ENCODE measurements at places on chromosomes 11 and 22. TPM values are rescaled to one million over a fixed set of nuclear protein-coding genes. Genes with fewer than 3 reads are reported as not detected.

DNA sequence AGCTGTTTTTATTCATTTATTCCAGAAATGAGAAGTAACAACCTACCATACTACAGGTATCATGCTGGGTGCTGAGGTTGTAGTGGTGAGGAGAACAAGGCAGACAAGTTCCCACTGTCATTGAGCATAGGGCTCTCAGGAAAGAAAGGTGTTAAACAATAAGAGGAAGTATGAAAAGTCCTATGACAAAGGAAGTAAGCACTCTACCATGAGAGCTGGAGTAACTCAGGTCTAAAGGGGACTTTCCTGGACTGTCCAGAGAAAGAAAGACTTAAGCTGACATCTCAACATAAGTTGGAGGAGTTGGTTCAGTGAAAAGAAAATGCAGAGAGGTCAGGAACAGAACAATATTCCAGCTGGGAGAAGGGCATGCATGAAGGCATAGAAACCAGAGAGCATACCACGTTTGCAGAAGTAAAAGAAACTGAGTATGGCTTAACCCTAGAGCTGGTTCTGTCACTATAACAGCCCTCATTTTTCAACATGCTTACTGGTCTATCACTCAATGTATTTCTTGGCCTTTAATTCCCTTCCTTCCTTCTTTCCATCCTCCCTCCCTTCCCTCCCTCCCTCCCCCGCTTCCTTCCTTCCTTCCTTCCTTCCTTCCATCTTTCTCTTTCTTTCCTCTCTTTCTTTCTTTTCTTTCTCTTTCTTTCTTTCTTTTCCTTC, 137.8 kb upstream of the BDNF start:
- DNase-seq: no peak
- H3K36me3 ChIP-seq: no peaks in the 10 kb centered on the region

DNA sequence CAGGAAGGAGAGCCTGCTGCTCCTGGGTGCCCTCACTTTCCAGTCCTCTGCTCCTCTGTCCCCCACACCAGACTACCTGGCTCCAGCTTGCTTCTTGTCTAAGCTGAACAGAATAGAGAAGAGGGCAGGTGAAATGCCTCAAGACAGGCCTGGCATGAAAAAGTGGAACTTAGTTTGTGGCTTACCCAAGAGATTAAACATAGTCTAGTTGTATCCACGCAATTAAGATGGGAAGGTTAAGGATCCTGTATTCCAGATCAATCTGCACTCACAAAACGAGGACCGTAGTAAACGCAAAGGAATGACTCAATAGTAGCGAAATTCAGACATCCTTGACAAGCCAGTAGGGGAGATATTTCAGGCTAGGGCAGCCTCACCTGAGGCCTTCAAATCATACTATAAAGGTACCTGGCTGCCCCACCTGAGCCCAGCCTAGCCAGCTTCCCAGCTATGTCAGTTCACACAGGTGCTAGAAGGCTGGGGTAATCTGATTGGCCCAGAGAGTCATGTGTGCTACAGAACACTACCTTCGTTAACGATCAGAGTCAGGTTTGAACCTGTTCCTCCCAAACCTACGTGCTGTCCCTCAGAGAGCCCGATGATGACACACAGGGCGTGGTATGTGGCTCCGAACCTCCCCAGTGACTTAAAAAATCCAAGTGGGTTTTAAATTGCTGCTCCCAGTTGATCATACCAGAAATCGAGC, 46.5 kb downstream of the AHNAK start:
- peak overlapping the region; percentile 51 for H3K27ac ChIP-seq
- no peaks in the 10 kb centered on the region for H3K27me3 ChIP-seq

- DNase-seq: no peak
- H3K36me3 ChIP-seq: no peaks in the 10 kb centered on the region
- no peaks in the 10 kb centered on the region for H3K4me1 ChIP-seq
These were observed 636 bp downstream of the PAMR1 start for GRCh38 chr11:35524780-35525179.

DNA sequence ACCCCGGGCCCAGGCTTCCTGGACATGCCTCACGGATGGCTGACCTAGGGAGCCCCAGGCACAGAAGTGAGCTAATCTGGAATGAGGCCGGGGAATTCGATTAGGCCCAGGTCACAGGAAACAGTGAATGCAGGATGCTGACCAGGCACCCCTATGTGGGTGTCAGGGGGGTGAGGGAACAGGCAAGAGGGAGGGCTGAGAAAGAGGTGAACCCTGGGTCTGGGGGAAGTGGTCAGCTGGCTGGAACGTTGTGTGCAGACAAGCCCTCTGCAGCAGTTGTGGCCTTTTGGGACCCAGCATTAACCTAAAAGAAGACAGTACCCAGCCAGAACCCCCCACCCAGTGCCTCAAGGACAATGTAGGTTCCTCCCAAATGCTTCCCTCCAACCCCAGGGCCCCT, 8.1 kb downstream of the SERHL2 start:
- peaks cover 7% of the 10 kb centered on the region for H3K36me3 ChIP-seq
- H3K27me3 ChIP-seq: no peaks in the 10 kb centered on the region
- no peak overlapping the region for H3K4me3 ChIP-seq
- DNase-seq: no peak
- H3K4me1 ChIP-seq: no peaks in the 10 kb centered on the region
- no peak overlapping the region for H3K27ac ChIP-seq

GRCh38 chr11:117171404-117172061, 7.0 kb upstream of the SIDT2 start:
- H3K36me3 ChIP-seq: peaks cover 14% of the 10 kb centered on the region
- H3K4me3 ChIP-seq: no peak overlapping the region
- H3K27me3 ChIP-seq: no peaks in the 10 kb centered on the region
- no peak for DNase-seq
- H3K27ac ChIP-seq: no peak overlapping the region

DNA sequence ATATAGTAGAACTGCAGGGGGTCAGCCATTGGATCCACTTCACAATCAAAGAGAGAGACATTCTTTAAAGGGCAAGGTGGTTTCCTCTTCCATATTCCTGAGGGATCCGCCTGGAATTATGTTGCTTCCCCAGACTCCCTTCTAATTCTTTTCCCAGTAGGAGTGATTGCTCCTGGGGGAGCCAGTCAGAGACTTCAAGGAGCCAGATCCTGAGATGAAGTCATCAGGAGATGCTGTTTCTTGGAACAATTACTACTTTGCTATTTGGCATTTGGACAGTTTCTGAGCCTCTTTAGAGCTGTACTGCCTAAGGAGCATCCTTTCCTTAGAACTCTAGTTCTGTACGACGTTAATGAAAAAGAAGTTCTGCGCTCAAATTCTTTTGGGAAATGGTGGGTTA, 1.9 kb upstream of the OR9Q2 start:
- no peaks in the 10 kb centered on the region for H3K4me1 ChIP-seq
- H3K4me3 ChIP-seq: no peak overlapping the region
- H3K27me3 ChIP-seq: no peaks in the 10 kb centered on the region
- no peak for DNase-seq

DNA sequence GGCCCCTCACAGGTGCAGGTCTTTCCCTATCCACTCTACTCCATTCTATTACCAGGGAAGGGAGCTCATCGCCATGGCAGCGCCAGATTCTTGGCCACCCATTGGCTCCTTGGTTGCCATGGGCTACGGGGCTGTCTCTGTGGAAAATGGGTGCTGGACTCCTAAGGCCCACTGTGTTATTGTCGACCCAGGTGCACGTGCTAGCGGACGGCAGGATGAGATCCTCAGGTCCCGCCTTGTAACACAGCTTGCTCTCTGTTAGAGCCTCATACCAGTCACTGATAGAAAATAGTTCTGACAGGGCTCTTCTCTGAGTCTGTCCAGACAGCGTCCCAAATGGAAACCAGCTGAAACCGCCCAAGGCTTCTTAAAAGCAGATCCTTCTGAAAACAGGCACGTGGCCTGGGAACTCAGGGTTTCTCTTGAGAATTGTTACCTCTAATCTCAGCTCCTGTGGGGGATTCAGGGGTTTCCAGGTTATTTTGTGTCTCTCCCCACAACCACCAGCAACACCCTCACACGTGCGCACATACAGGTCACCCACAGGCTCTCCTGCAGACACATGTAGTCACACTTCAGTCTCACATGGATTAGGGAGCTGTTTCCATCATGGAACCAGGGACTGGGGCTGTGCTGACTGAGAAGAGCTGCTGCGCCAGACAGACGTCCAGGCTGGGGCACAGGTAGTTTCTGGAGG, 1.5 kb downstream of the TUB start:
- H3K4me3 ChIP-seq: no peak overlapping the region
- no peak overlapping the region for H3K27ac ChIP-seq
- no peaks in the 10 kb centered on the region for H3K27me3 ChIP-seq
- no peaks in the 10 kb centered on the region for H3K36me3 ChIP-seq
- H3K4me1 ChIP-seq: peaks cover 12% of the 10 kb centered on the region

Gene BBOX1
- 1.9 TPM for total RNA-seq

Gene CHID1
- total RNA-seq: 92.2 TPM

Gene RAB38
- 11.7 TPM for total RNA-seq

Gene WT1
- total RNA-seq: 0.92 TPM

Gene METTL15
- 12.8 TPM for total RNA-seq

Gene SLC35F2
- total RNA-seq: 6.0 TPM

Measured in lung (tissue), 17 donors.